ENCODE measurements at places on chromosomes 12 and 14.

DNA sequence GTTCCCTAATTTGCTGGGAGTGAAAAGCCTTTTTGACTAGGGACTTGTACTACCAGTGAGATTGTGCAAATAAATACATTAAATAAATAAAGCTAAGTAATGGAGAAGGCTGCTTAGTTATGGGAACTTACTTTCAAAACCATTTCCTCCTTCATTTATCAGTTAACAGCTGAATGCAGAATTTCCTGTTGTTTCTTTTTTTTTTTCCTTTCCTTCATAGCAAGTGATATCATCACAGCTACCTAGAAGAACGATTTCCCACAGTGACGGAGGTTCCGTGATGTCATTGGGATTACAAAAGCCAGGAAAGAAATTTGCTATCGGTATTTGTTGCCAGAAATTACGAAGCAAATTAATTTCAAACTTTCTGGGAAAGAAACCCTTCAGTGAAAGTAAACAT lies 42.1 kb upstream of the SOCS2 start:
- no peak for DNase-seq

DNA sequence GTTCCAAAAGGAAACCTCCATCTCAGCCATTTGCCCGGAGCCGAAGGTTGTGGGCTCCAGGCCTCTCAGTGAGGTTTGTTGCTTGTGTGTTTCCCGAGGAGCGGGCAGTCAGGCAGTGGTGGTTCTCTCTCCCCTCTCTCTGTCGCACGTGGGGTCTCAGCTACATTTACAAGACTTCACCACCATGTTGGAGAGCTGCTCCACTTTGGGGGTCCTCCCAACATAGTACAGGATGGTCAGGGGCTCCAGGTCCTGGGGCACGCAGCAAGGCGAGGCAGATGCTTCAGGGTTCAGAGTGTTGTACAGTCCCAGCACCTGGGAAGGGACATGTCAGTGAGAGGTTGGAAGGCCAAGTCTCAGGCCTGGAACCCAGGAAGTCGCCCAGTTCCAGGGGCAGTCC lies 22.8 kb downstream of the TGFB3 start:
- DNase-seq = no peak

DNA sequence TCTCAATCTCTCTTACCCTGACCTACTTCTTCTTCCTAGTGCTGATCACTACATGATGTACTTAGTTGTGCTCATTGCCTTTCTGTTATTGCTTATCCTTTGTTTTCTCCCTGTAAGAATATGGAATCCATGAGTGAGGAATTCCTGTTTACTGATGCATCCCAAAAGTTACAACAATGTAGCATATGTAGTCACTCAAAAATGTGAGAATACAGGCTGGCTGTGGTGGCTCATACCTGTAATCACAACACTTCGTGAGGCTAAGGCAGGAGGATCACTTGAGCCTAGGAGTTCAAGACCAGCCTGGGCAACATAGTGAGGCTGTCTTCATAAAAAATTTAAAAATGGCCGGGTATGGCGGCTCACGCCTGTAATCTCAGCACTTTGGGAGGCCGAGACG lies 8.0 kb upstream of the WDR20 start:
- no peak for DNase-seq

DNA sequence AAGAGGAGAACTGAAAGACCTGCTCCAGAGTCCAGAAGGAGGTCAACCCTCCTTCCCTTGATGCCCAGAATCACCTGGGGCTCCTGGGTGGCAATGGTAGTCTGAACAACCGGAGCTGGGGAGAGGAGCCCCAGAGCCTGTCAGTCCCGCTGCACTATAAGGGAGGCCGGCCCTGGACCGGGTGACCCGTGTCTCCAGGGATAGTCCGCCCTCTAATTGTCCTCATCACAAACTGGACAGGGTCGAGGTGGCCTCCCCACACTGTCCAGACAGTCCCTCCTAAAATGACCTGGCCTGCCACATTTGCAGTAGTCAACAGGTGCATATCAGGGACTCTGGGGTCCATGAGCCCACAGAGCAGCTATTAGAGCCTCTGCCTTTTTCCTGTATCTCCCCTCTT lies 43.2 kb downstream of the HSD17B6 start:
- no peak for DNase-seq
